NCI-H524 treated with DMSO at 0.1 percent for 48 hours (cell line): ENCODE measurements at places on chromosomes 12 and 14.

GRCh38 chr14:21093769-21094681 is 4.4 kb downstream of the ZNF219 start:
- DNase-seq, result peak; percentile 98

DNA sequence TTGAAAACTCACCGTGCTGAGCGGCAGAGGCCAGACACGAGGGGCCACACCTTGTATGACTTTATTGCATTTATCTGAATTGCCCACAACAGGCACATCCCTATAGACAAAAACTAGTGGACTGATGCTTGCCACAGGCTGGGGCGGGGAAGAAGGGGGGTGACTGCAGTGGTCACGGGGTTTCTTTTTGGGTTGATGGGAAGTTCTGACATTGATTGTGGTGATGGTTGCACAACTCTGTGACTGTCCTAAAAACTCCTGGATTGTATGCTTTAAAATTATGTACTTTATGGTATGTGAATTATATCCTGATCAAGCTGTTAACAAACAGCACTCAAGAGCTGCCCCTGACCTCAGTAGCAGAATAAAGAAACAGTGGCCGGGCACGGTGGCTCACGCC is 25.7 kb downstream of the DHX37 start:
- no peak for DNase-seq

DNA sequence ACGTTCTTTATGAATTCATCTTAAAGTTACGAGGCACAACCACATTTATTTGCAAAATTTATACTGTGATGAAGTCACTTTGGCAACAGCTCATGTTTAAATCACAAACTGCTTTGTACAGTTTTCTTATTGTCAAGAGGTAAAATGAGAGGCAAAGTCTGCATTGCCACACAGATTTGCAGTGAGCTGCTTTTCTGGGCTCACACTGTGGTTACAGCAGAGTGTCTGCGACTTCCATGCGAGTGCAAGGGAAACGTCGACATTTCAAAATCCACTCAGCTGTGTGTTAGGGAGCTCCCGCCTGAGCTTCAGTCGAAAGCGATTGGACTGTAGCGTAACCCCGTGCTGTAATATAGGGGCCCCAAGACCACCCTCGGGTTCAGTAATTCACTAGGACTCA is 13.0 kb downstream of the MTA1 start:
- DNase-seq, result no peak

DNA sequence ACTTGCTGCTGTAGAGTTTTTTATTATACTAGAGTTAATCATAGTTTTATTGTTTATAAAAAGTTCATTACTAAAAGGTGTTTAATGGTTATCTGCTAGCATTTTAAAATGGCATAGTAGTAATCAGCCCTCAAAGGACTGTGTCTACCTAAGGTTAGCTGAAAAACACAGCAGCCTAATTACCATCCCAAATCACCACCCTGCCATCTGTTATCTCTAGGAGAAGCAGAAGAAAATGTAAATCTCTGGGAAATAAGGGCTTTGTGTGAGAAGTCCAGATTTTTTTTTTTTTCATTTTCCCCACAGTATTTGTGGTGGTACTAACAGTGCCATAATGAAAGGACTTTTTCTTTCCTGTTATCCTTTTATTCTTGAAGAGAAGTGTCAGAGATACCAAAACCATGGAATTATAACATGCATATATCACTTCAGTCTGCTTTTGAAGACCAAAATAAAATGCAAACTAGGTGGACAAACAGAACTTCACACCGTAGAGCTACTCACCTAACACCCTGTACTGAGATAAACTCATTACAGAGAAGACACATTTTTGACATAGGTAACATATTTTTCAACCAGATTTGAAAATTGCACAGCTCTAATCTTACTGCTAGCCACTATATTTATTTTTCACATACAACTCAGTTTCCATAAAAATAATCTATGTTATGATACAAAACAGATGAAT is 876.2 kb downstream of the C12orf50 start:
- peak; percentile 49 for DNase-seq

DNA sequence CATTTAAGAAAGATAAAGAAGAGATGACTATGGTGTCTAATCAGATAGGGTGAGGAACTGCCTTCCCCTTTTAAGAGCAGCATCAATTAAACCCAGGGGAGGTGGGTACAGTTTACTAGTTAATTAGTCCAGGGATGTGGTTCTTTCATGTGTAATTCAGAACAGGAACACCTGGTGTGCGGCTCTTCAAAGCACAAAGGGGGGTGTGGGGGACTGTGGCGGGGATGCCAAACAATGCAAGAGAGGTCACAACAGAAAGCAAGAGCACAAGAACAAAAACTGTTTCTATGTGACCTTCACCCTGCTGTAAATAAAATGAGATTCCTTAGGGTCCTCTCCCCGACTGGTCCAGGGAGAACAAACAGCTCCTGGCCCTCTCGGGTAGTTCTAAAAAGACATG is 183.9 kb upstream of the SOX5 start:
- peak; percentile 7 for DNase-seq

- DNase-seq, result no peak
These were observed 958.5 kb upstream of the SEL1L start for GRCh38 chr14:82492157-82492556.

DNA sequence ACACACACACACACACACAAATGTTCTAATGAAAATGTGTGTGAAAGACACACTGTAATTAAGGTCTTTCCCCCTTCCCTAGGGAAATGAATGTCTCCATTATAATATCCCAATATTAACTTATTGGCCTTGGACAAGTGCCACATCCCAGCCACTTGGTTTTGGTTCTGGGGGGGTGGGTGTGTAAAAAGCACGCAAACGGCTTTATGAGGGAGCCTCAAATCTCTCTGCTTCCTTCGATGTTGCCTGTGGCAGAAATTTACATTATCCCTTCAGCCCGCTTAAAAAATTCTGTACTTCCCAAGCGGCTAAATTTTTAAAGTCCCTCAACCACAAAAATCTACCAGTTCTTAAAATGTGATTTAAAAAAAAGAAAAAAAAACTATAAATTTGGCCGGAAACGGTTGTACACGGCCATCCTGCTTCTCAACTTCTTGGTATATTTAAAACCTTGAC is 432 bp downstream of the C14orf93 start:
- no peak for DNase-seq

DNA sequence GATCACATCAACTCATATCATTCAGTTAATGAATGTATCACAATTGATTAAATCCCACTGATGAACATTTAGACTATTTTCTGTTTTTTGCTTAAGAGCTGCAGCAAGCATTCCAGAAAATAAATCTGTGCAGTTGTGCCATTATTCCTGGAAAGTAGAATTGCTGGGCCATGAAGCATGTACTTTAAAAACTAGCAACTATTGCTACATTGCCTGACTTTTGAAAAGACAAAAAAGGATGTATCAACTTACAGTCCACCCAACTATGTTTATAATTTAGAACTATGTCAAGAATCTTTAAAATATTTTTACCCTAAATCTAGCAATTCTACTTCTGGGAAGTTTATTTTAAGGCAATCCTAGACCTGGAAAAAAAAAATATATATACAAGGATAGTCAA is 33.4 kb upstream of the ERGIC2 start:
- no peak for DNase-seq

- no peak for DNase-seq
These were observed 21.4 kb upstream of the DIO3 start for GRCh38 chr14:101539880-101540279.

DNA sequence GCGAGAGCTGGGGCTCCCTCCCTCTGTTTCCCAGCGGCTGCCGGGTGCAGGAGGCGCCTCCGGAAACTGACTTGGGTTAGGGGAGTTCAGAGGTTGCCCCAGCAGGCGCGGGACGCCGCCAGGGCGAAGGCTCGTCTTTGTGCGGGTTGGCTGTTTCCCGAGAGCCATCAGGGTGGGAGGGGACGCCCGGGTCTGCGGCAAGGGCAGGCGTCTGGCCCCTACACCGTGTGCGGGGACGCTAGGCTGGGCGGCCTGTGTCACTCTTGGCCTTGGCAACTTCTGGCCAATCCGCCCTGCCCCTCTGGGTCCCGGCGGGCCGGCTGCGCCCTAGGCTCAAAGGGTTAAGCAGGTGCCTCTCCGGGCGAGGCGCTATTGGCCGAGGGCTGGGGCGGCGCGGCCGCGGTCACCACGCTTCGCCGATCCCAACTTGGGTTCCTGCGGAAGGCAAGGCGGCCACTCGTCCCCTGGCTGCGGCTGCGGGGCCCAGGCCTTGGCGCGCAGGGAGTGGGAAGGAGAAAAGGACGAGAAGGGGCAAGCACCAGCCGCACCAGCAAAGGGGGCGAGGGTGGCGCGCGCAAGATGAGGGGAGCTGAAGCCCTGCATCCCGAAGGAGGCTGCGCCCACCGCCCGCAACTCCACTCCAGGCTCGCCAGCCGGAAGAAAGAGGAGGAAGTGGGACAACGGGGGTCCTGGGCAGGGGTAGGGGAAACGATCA is 5.6 kb upstream of the NPAS3 start:
- no peak for DNase-seq

- no peak for DNase-seq
These were observed 231.2 kb upstream of the LHX5 start for GRCh38 chr12:113702836-113703235.

- no peak for DNase-seq
These were observed 15.1 kb downstream of the FRMD6 start for GRCh38 chr14:51666826-51667225.

GRCh38 chr14:56073799-56074198 is 44.4 kb upstream of the PELI2 start:
- no peak for DNase-seq

DNA sequence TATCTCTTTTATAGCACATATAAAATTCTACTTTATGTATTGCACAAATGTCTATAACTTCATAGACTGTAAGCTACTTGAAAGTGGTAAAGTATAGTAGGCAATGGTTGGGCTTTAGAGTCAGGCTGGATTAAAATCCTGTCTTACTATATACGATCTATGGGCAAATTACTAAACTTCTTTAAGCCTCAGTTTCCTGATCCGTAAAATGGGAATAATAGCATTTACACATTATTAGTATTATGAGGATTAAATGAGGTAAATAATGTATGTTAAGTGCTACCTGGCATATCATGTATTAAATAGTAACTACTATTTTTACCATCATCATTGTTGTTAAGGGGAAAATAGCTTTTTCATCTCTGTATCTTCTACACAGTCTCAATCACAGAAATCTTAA is 14.4 kb downstream of the POLE2 start:
- no peak for DNase-seq

GRCh38 chr12:65946821-65947220 is 122.5 kb downstream of the HMGA2 start:
- DNase-seq, result no peak

- no peak for DNase-seq
These were observed 105.4 kb downstream of the APAF1 start for GRCh38 chr12:98750511-98750910.

DNA sequence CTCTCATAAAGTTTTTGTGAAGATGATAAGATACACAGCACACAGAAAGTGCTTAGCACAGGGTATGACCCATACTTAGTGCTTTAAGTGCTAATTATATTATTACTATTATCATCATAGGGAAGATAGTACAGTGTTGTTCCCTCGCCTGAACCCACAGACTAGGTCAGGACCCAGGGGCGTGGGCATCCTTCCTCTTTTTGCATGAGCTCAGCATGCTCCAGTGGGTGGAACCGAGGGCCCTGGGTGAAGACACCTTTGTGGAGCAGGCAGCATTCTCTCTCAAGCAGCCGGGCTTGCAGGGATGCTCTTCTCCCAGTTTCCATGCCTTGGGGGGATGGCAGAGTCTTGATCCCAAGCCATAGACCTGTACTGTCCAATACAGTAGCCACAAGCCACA is 34.8 kb downstream of the CRACR2A start:
- DNase-seq, result no peak

DNA sequence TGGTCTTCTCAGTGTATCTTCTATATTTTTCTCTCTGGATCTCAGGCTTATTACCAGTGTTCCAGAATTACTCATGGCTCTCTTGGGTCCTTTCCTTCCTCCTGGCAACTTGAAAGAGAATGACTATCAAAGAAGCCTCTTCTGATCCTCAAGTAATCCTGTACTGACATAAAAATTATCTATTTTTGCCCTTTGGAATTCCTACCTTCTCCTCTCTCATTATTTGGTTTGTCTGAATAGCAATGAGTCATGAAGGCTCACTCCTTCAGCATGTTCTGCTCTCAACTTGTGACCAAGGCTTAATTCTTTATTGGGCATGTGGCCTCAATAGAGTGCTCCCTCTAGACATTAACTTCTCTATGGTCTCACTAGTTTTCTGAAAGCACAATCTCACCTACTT is 553.6 kb upstream of the ATP2B1 start:
- DNase-seq, result no peak

DNA sequence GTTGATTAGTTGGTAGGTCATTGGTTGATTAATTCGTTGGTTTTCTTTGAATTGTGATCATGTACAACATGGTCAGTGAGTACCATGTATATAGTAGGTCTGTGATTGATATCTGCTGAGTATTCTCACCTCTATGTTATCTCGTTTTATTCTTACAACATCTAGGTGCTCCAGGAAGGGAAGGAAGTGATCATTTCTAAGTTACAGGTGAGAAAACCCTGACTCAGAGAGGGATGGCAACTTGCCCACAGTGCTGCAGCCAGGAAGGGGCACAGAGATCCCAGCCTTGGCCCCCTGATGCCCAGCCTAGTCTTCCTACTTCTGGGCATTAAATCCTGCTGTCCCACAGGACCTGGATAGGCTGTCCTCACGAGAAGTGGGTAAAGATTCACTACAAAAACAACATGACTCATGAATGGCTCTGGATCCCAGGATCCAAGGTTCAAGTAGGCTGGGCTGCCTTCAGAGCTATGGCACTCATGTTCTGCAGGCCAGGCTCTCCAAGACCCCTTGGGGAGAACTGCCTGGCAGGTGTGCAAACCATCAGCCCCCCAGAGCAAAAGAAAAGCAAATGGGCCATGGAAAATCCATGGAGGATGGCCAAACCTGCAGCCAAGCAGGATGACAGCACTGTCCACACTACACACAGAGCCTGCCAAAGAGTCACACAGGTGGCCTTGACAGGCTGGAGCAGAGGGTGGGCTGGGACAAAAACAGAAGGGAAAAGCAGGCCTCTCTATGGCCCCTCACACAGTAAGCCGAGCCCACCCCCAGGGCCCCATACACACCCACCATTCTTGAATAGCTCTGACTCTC is 146.2 kb downstream of the BCL11B start:
- no peak for DNase-seq

- no peak for DNase-seq
These were observed 604 bp downstream of the GALNT4 start for GRCh38 chr12:89523843-89524540.
